ENCODE measurements at places on chromosomes 4 and X.

GRCh38 chrX:51440365-51440764 lies 56.0 kb downstream of the NUDT11 start:
- DNase-seq = no peak

- no peak for DNase-seq
Measured at GRCh38 chrX:24396931-24397279, 36.5 kb downstream of the SUPT20HL1 start.

GRCh38 chr4:108878806-108879205 lies 116.0 kb upstream of the ETNPPL start:
- DNase-seq = no peak

- no peak for DNase-seq
Measured at GRCh38 chr4:38313175-38313574, 350.8 kb upstream of the KLF3 start.

DNA sequence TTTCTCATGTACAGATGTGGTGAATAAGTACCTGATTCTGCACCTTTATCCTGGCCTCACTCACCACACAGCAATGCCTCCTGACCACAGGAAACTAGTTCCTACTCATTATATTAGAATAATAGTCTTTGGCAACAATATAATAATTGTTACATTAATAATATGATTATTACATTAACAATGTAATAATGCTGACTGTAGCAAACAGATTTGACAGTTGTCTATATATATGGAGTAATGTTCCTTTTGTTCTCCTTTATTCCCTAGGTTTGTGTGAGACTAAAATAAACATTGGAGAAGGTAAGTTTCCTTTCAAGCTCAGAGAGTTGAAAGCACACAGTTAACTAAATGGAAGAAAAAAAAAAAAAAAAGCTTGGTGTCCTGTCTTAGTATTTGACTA lies 40.6 kb upstream of the NAA11 start:
- DNase-seq = no peak

DNA sequence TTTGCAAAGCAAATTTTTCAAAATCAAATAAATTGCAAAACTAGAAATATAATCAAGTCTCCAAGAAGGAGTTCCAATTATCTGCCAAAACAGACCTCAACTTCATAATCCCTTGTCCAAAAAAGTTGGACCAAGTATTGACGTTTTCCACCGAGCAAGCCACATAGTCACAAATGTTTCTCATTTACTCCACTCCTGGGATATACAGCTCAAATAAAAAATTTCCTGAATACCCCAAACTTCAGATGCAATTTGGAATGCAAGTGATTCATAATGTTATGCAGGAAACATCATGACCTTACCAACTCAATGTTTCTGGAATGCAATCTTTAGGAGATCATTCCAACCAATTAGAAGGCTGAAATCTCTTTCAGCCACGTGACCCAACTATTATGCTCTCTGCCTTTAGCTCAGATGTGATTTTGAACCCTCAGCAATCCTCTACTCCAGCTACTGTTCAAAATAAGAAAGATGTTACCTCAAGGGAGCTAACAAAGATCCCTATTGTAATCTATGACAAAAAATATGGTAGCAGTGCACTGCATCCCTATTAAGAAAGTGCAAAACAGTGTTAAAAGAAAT lies 72.4 kb downstream of the PRDM5 start:
- DNase-seq = no peak

- DNase-seq = no peak
Measured at GRCh38 chr4:167031534-167032156, 202.6 kb downstream of the SPOCK3 start.

- no peak for DNase-seq
Measured at GRCh38 chr4:158322109-158322508, 111.8 kb downstream of the TMEM144 start.

DNA sequence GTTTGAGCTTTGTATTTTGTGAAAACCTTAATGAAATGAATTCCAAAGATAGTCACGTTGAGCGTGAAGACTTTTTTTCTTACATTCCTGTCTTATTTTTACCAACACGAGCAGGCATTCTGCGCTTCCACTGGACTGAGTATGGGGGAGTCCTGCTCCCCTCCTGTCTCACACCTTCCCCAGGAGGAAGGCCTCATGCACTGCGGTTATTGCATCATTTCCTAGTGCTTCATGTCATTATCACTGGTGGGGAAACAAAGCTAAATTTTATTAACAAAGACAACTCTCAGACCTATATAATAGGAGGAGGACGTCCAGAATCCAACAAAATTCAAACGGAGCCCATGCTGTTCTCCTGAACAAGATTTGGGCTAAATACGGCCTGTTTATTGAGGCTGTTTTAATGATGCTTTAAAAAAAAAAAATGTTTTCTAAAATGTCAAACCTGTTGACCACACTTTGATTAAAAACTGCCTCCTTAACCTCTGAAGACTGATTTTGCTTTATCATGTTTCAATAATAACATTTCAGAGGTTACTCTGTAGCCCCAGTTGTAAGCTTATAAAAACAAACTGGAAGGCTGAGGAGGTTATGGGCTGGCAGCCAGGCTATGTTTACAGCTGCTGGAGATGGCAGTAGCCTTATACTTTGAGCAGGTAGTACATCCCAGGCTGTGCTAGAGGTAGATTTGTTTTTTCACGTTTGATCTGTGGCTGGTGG lies 118.0 kb downstream of the SOWAHB start:
- no peak for DNase-seq

All from activated CD8-positive, alpha-beta memory T cell treated with anti-CD3 and anti-CD28 coated beads for 4 hours (primary cell).